ENCODE measurements at places on chromosomes 2 and 18. TPM values are rescaled to one million over a fixed set of nuclear protein-coding genes. Genes with fewer than 3 reads are reported as not detected.

The UGT1A10 gene
- total RNA-seq = not detected

The TMBIM1 gene
- 79.6 TPM for total RNA-seq

The NT5C1B gene
- total RNA-seq = not detected

The UGT1A4 gene
- total RNA-seq = not detected

The SERPINB12 gene
- total RNA-seq = not detected

The FSIP2 gene
- 0.08 TPM for total RNA-seq

The EVX2 gene
- total RNA-seq = not detected

The TLK1 gene
- 80.5 TPM for total RNA-seq

The IL1F10 gene
- not detected for total RNA-seq

The CDKL4 gene
- 0.67 TPM for total RNA-seq

The NYAP2 gene
- not detected for total RNA-seq

The ELOA2 gene
- total RNA-seq = not detected

All from activated naive CD4-positive, alpha-beta T cell treated with anti-CD3 and anti-CD28 coated beads, Interleukin-2, amount 10 ng/mL, durations not matched to agents 5 hours and 36 hours (primary cell).